ENCODE measurements at places on chromosomes 5 and 9.
A peak's percentile ranks its signal among the peaks of the same experiment; 100 is the strongest.

DNA sequence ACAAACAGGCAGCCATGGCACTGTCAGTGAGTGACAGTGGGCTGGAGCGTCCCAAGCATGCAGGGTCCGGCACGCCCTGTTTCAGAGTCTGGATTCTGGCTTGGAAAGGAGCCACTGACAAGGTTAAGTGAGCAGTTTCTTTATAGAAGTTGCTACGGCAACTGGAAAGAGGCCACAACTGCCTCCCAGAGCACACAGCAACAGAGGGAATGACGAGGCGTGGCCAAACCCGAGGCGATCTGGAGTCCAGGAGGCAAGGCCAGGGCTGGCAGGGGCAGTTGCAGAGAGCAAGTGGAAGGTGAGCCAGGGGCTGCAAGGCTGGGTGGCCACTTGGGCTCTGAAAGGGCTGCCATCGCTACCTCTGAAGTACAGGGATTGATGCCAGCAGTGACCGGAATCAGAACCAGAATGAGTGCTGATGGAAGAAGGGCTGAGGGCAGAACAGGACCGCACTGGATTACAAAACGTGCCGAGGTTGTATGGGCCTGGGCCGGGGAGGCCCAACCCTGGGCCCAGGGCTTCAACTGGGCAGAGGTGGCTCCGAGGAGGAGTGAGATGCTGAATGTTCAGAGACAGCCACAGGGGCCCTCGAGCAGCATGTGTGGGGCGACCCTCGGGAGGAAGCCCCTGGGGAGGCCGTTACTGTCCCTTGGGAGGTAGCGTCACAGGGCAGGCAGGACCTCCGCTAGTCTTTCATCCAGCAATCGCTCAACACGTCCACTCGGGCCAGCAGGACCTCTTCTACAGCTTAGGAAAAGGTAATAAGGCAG lies 4.6 kb downstream of the MRPL41 start:
- DNase-seq, result no peak

GRCh38 chr5:19734776-19735175 lies 253.2 kb downstream of the CDH18 start:
- no peak for DNase-seq

- peak; percentile 8 for DNase-seq
Observed at GRCh38 chr5:39283231-39283818, 64.0 kb upstream of the FYB1 start.

- DNase-seq, result no peak
Observed at GRCh38 chr9:112233769-112234168, 58.7 kb upstream of the SUSD1 start.

DNA sequence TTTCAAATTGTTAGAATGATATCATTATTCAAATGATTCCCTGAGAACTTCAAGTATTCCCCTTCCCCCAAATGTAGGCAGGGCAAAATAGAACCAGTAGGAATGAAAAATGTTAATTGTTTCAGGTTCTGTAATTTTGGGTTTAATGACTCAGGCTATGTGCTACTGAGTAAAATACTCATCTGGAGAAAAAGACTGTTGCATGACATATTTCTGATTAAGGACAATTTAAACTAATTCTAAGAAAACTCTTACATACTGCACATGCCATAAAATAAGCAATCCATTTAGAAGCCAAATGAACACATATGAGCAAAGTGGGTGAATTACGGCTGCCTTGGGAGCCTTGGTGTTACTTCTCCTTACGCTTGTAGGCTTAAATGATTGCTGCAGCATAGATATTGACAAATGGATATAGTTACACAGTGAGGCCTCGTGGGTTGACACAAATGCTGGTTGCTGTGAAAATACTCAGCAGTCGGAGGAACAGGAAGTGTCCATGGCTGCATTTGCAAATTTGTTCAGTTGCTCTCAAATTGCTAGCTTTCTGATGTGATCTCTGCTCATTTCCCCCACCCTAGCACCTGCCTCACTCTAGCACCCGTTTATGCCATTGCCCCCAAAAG lies 174.9 kb upstream of the DMAC1 start:
- no peak for DNase-seq

DNA sequence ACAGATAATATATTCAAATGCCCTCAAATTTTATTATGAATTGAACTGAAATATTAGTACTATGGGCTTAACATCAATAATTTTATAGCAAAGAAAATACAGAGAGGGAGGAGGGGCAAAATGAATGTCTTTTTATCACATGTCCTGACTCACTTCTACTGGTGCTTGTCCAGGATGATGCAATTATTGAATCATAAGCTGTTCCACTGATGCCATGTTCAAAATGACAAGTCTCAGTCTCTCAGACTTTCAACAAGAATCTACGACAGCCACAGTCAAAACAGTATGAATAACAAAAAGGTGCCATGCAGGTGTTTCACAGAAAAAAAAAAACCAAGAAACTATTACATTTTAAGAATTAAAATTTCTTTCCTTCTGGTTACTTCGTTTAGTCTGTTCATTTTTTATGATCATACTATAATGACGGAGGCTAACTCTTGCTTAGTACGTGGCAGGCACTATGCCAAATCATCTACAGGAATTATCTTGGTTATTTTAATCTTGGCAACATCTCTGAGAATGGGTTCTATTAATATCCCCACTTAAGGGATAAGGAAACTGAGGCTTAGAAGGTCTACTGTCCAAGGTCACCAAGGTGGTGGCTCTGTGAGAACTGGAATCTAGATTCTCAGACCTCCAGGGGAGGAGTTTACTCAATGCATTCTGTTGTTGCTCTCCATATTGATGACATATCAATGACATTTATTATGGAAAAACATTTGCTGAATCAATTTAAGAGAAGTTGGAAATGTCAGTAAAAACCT lies 61.5 kb downstream of the NR3C1 start:
- DNase-seq, result no peak

GRCh38 chr9:13992138-13993088 lies 321.5 kb downstream of the NFIB start:
- no peak for DNase-seq

GRCh38 chr5:111697881-111698757 lies 58.9 kb downstream of the NREP start:
- DNase-seq, result no peak

- no peak for DNase-seq
Observed at GRCh38 chr5:17891881-17892280, 257.6 kb downstream of the TAF11L14 start.

GRCh38 chr9:126357074-126357473 lies 30.4 kb downstream of the MVB12B start:
- DNase-seq, result peak; percentile 50

GRCh38 chr9:125812403-125812802 lies 65.2 kb downstream of the PBX3 start:
- DNase-seq, result no peak

DNA sequence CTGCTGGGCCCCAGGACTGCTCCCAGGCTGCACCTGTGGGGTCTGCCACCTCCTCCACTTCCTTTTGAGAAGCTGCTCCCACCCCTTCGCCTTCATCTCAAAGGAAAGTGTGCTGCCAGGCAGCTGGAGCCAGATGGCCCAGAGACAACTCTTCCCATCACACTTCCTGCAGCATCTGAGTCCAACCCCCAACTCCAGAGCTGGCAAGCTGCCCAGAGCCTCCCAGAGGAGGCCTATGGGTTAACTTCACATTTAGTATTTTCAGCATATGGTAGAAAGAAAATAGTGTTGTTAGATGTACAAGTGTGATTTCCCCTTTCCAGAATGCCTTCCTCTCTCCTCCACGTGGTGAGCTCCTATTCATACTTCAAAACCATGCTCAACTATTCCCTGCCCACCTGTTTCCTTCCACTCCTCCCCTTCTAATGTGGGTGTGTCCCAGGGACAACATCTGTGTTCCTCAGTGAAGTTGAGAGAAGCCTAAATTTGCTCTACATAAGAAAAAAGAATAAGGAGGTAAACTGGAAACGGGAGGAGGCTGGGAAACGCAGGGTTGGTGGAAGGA lies 38.6 kb upstream of the KCNMB1 start:
- DNase-seq, result peak; percentile 3

DNA sequence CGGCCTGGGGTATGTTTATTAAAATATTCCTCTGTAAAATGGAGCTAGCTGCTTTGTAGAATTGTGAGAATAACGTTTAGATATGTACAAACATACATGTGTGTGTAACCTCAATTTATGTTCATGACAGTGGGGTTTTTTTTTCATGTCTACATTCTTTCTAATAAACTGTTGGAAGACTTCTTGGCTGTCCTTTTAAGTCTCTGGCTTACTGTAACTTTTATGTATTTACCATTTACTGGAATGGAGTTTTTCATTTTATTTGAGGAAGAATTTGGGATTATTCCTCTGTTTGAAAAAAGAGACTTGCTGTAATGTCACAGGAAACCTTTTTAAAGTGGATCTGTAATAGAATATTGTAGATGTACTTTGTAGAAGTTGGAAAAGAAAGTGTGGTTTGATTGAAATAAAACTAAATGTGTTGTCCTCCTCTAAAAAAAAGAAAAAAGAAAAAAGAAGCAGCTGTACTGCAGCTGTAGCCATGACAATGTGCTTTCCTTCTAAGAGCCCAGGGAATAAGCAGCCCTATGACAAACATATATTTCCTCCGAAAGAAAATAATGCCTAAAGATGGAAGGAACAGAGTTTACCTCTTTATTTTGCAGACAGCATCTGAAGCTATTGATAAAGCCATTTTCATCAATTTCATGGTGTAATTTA lies 71.2 kb upstream of the FREM1 start:
- DNase-seq, result no peak

DNA sequence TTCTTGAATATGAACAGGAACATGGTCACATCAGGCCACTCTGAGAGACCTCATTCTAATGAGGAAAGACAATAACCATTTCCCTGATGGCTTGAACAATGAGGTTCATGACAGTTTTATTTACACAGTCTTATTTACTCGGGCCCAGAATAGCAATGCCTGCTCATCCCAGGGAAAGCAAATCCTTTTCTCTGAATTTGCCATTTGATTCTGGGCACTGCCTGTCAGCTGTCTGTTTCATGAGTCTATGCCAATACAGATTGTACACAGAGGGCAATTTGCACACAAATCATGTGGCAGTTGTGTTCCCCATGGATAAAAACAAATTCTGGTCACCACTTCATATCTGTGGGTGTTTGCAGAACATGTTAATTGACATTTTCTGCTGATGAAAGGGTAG lies 492.5 kb downstream of the ACTL7B start:
- peak; percentile 93 for DNase-seq

Measured in NCI-H2029 (cell line).